ENCODE measurements at places on chromosomes 5 and 9.

- peak; percentile 25 for DNase-seq
Measured at GRCh38 chr9:121399883-121400607, 30.0 kb upstream of the STOM start.

- DNase-seq, result no peak
Measured at GRCh38 chr5:107425541-107426031, 245.2 kb downstream of the EFNA5 start.

DNA sequence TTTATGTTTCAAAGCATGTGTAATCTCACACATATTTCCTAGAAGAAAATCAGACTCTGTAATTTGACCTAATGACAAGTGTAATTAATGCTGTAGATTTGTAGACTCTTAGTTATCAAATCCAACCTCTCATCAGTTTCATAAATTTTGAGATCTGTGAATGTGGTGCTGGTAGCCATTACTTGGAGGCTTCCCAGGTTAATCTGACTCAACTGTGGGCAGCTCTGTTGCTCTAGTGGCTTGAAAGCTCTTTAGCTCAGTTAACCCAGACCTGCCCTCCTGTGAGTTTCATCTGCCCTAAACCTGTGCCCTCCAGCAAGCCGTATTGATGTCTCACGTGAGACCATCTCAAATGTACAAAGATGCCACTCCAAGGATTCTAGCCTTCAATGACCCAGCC lies 323.4 kb downstream of the FBXL7 start:
- no peak for DNase-seq

DNA sequence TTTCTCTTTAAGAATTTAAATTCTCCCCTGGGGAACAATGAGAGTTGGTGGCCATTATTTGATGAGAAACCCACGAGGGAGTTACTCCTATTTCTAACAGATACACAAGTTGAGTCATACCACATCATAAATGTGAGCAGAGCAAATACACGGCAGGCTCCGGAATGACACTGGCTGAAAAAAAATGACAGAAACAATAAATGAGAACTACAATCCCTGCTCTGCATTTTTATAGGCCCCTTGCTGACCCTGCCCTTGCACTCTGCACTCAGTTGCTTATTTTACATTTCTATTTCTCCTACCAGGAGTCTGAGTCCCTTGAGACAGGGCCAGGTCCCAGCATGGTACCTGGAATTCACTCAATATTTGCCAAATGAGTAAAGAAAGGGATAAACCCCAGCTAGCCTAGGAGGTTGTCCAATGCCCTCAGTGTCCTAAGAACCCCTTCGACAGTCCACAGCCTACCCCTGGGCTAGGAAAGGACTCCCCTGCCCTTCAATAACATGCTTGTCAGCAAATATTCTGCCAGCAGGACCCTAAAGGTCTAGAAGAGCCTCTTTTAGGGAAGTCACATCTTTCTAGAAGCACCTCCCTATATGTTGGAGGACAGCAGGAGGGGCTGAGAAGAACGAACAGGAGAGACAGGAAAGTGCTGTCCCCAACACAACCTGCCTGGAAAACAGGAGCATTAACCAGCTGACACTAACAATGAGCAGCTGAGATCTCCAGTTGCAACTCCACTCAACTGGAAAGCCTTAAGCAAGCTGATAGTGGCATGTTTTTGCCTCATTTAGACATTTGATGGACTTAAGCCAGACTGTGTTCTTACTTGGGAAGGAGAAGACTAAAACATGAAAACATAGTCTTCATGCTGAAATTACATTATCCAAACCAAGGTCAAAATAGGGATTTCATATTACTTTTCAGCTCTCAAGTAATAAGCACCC lies 191.2 kb downstream of the ACTL7B start:
- DNase-seq, result no peak

GRCh38 chr5:156991714-156992113 lies 28.7 kb upstream of the TIMD4 start:
- no peak for DNase-seq

DNA sequence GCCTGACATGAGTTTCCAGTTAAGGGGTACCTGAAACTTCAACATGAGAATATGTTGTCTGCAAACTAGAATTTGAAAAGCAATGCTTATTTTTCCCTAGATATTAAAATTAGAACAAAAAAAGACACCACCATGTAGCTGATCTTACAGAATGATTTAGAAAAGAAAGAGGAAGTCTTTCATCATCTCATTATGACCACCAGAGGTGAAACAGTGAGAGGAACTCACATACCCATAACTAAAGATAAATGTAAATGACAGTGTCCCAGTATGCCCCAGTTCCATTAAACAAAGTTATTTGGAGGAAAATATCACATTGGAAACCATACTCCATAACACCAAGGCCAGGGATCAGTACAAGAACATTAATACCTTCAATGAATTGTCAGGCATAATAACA lies 6.9 kb downstream of the TAF7 start:
- no peak for DNase-seq

GRCh38 chr9:20319641-20320337 lies 302.5 kb downstream of the MLLT3 start:
- DNase-seq, result peak; percentile 35

- DNase-seq, result no peak
Measured at GRCh38 chr5:138492560-138493045, 27.3 kb downstream of the EGR1 start.

DNA sequence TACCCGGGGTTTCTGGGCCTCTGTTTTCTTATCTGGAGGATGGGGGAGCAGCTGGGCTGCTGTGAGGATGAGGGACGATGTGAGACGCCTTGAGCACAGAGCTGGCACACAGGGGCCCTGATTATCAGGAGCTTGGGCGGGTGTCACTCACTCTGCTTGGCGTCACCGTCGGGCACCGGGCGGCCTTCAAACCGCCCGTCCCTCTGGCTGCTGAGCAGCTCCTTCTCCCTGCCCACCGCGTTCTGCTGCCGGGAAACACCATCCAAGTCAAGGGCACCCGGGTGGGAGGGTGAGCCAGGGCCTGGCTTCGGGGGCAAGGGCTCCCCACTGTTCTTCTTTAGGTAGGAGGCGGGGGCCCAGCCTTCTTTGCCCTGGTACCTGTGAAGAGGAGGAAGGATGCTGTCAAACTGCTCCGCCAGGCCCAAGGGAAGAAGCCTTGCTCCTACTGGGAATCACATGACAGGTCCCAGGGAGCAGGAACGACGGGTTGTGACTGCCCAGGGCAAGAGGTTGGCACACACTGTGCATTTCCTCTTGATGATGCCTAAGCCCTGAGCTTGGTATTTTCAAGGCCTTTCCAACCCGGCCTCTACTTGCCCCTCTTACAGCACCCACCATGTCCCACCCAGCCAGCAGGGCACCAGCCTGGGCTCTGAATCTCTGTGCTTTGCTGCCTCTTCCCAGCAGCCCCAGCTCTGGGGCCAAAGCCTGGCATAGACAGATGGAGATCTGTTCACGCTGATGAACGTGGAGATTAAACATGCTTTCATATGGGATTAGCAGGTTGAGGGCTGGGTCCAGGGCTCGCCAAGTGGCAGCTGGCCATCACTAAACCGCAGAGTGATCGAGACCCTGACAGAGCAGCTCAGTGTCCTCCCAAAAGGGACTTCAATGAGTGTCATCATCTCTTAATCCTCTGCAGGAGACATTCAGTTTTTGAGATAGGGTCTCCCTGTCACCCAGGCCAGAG lies 66.9 kb upstream of the UBTD2 start:
- DNase-seq, result no peak

- DNase-seq, result no peak
Measured at GRCh38 chr9:13942695-13943094, 371.2 kb downstream of the NFIB start.

DNA sequence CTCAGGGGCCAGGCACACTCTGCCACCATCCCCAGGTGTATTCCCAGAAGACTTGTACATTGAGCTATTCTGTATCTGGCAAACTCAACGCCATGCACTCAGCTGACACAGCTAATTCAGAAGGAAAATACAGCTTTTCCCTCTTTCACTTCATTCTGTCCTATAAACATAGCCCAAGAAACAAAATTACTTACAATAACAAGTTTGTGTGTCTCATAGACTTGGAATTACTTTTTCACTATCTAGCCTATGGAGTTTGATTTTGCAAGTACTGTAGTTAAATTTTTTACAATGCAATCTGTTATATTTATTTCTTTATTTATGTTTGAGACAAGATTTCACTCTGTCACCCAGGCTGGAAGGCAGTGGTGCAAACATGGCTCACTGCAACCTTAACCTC lies 125.1 kb upstream of the KLF9 start:
- DNase-seq, result no peak

DNA sequence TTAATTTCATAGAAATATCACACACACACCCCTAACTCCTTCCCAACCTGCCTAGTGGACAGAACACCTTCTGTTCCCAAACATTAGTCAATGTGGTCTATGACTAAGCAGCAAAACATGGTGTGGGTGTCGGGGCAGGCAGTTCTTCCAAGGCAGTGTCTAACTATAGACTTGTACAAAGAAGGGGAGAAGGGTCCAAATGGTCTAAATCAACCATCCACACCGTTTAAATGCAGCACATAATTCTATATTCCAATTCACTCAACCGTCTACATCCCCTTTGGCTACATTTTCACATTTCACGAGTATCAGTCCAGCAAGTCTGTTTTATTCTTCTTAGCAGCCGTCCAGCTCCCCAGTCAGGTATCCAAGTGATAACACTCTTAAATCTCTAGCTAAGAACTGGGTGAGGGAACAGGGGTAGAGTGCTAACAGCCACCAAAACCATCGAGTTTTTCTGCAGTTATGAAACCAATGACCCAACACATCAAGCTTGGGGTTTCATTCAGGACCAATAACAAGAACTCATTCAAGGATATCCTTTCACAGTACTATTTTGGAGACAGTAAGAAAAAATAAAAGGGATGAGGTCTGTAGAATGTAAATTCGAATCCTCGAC lies 3.3 kb downstream of the ZNF608 start:
- no peak for DNase-seq

- DNase-seq, result no peak
Measured at GRCh38 chr9:87865626-87866025, 17.1 kb upstream of the SPATA31E1 start.

GRCh38 chr9:22138956-22139660 lies 130.0 kb upstream of the CDKN2B start:
- no peak for DNase-seq

DNA sequence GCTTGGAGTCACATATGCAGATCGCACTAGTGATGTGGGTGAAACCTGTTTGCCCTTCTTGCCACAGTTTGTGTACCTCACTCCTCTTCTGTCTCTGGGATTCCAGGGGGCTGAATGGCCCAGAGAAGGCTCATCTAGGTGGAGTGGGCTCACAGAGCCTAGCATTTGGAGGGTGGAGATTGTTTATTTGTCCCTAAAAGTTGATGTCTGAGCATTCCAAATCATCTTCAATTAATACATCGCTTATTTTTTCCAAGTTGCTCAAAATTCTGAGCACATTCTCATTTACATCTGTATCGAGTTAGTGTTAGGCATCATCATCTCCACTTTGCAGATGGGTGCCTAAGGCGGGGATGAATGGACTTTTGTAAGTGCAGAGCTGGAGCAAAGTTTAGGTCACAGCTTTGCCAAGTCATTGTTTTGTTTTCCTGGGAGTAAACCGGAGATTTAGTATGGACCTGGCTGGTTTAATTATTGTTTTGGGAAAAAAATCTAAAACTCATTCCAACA lies 2.0 kb downstream of the ABL1 start:
- DNase-seq, result no peak

DNA sequence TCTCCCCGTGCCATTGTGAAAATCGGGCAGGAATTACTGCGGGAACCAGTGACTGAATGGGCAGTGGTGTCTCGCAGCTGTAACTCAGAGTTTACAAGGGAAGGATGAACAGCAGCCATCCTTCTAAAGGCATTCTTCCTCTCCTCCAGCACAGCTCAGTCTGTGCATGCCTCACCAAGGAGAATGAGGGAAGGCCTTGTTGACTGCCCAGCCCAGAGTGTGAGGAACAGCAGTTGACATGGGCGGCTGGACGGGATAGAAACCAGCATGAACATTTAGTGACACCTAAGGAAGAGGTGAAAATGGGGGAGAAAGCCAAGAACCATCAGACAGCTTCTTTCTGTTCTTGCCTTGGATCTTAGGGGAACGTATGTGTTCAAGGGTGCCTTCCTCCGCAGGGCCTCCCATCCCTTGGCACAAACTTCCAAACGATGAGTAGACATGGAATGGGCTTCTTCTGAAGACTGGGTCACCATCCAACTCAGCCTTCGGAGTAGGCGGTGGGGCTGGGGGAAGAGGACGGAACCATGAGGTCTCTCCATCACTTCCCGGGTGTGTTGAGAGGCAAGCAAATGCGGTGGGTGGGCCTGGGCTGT lies 887 bp upstream of the PDE8B start:
- no peak for DNase-seq

GRCh38 chr5:154214371-154215106 lies 24.0 kb downstream of the GALNT10 start:
- no peak for DNase-seq

DNA sequence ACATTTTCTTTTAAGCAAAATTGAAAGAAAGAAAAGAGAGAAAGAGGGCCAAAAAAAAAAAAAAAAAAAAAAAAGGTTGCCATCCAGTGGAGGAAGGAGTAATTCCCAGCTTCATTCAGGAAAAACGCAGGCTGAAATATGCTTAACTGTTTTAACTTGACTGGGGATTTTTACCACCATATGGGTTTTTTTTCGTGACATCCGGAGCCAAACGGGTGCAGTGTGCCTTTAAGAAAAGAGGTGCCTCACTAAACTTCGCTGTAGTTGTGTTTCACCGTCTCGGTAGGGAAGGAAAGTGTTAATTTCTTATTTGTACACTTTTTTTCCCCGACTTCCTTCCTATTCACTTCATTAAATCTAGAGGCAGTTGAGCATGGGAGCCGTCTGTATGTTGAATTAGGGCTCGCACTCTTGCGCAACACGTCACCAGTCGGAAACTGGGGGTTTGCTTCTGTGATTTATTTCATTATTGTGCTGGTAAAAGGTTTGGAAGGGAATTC lies 143.0 kb downstream of the SMARCA2 start:
- no peak for DNase-seq

DNA sequence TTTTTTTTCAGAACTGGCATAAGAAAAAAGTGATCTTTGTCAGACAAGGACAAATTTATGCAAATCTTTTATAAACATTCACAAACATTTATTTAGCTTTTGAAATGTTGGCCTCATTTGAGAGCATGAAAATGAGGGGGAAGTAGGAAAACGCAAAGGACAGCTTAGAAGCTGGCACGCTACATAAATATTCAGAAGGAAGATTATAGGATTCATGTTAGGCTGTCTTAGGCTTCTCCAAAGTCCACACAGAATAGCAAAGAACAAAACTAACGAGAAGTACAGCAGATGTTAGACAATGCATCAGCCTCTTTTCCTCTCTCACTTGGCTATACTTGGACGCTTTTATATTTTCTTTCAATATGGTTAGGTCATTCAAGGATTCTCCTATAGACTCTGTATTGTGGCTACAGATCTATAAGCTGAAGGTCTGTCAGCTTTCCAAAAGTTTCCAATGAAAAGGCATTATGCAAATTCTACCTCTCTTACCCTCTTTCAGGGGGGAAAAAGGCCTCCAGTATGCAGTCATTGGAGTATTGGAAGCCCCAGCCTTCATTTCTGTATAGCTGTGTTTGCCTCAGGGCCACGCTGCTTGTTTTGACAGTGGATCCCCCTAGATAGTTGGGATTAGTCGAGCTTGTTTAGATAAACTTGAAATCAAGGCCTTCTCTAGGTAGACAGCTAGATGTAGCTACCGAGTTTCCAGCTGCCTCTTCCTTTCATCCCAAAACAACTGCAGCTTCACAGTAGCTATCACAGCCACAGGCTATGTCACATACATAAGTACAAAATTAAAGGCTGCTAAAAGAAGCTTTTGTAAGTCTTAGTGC lies 153.0 kb downstream of the DENND1A start:
- no peak for DNase-seq

- no peak for DNase-seq
Measured at GRCh38 chr5:131640043-131640856, 5.2 kb upstream of the RAPGEF6 start.

GRCh38 chr9:85527331-85528020 lies 214.3 kb downstream of the AGTPBP1 start:
- no peak for DNase-seq
